ENCODE measurements at places on chromosomes 2 and 18.

DNA sequence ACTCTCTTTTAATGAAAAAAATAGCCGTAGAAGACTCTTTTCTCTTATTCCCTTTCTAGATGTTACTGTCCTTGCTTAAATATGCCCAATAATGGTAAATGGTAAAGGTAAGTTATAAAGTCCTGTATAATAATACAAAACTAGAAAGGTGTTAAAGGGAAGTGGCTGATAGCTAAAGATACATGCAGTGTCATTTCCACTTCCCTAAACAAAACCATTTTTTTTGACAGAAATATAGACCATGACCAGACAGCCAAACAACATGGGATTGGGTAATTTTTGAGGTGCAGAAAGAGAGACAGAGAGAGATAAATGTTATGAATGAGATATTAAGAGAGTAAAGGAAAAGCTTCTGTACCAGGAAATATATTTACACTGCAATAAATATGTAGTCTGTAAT is 731.7 kb upstream of the REG3G start:
- no peak for DNase-seq

- DNase-seq = no peak
Measured at GRCh38 chr2:157466764-157467163, 22.9 kb upstream of the CYTIP start.

- DNase-seq = no peak
Measured at GRCh38 chr2:212538305-212539071, at the start of gene ERBB4. Gene ERBB4, minus strand, starts transcription at chr2:212538802. Its CDS starts 272 bp downstream, at chr2:212538530.

DNA sequence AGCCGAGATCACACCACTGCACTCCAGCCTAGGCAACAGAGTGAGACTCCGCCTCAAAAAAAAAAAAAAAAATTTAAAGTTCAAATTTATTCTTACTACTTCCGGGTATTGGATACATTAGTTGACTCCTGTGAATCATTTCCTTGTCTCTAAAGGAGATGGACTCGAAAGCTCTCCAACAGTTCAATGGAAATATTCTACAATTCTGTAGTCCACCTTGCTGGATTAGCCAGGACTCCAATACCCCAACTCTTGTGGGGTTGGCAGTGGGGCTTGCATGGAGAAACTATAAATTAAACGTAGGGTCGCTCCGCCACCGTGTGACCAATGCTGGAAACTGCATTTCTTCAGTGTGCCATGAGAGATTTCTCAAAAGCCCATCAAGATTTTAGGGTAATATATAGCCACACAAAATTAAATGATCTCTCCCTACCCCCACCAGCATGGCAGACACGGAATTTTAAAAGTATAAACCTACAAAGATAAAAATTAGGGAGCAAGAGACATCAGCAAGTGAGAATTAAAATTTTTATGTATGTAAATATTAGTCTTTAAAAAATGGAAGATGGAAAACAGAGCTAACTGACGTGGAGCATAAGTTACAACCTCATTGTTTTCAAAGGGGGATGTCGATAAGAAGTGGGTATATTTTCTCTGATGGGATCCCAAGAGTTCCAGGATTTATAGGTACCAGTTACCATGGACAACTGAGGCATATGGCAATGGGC is 27.8 kb upstream of the GAREM2 start:
- peak; percentile 56 for DNase-seq

DNA sequence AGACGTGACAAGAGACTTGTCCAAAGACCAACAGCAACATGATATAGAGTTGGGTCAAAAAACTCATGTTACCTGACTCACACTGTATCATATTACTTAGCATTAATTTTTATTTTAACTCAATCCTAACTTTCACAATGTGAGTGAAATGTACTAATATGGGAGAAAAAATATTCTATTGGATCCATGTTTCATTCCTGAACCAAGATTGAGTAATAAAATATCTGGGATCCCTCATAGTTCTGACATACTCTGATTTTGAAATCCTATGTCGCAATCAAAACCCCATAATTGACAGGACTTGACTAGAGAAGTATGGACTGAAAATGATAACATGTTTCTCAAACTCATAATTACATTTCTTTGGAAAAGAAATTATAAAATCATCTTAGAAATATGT is 190.4 kb downstream of the RIT2 start:
- DNase-seq = no peak

GRCh38 chr2:174593574-174594203 is 3.9 kb downstream of the WIPF1 start:
- no peak for DNase-seq

DNA sequence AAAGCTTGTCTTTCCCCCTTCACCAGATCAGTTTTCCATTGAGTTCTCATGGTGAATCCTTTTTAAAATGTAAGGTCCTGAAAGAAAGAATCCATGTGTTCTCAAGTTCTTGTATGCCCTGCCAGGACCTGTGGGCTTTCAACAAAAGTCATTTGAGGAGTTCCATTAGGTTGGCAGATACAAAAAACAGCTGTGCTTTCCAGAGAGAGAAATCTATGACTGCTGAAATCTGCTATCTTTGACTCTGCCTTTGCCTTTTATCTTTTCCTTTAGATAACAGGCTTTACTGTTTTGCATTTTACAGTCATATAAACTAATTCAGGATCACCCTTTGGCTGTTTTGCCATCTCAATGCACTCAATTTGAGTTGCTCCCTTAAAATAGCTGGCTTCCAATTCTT is 59.7 kb downstream of the CXCR4 start:
- no peak for DNase-seq

DNA sequence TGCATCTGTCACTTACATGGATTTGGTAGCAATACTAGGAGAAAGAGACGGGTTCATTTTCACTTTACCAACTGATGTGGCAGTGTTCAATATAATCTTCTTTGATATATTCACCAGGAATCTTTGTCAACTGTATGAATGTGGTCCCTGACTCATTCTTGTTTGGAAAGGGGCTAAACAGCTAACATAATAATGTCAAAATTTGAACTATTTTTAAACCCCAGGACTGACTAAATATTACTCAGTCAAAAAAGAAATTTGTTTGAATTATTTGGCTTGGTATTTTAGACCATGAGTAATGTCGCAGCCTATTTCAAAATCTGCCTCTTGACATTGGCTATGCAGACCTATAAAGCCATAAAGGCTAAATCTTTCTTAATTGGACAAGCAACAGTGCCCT is 413.7 kb upstream of the RGPD4 start:
- DNase-seq = no peak
